Germinal center (tissue), 1 donor: ENCODE measurements at places on chromosomes 5 and 9.

DNA sequence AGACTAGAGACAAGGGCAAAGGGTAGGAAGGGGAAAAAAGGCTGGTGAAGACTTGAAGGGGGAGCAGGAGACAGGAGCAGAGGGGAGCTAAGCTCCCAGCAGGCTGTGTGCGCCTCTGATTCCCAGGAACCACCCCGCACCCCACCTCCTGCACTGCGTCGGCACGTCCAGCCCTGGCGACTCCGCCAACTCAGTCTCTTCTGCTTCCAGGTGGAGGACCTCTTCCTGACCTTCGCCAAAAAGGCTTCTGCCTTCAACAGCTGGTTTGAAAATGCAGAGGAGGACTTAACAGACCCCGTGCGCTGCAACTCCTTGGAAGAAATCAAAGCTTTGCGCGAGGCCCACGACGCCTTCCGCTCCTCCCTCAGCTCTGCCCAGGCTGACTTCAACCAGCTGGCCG, 30.5 kb downstream of the DYNC2I2 start:
- DNase-seq = no peak

GRCh38 chr5:75091597-75091996, 39.2 kb upstream of the GCNT4 start:
- no peak for DNase-seq

GRCh38 chr5:170441393-170441784, 52.2 kb upstream of the KCNMB1 start:
- no peak for DNase-seq

DNA sequence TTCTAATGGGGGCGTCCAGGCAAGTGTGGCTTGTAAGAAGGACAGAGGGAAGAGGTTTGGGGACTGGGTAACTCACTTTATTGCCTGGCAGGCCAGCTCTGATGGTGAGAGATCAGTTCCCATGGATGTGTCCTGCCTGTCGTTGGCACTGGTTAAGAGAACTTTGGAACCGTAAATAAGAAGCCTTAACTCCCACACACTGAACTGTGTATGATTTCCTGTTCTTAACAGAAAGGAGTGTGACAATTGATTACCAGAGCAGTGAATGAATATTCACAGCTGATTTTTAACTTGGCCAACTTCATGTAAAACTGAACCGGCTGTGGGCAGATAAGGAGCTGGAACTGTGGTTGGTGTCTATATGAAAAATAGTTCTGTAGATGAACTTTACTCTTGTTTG, 63.2 kb downstream of the MEGF10 start:
- no peak for DNase-seq

DNA sequence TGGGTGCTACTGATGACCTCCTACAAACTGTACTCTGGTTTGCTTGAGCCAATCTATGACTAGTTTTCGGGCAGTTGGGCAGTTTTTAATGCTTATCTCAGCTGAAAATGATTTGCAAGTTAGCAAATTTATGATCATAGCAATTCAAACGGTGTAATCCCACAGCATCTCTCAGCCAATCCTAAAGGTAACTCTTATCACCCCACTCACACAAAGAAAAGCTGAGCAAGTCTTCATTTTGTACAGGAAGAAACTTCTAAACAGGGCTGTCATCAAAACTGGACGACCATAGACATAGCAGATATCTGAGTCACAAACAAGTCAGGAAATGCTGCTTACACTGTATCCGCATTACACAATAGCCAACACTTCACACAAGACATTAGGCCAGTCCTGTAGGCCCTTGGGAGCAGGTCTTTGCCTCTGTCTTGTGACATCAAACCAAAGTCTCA, 2.6 kb upstream of the ENC1 start:
- no peak for DNase-seq
